Omental fat pad (tissue), 4 donors: ENCODE measurements at places on chromosomes 7 and 10. TPM values are rescaled to one million over a fixed set of nuclear protein-coding genes. Genes with fewer than 3 reads are reported as not detected.

The COL26A1 gene
- not detected for total RNA-seq

The AEBP1 gene
- total RNA-seq = 209 TPM

GRCh38 chr7:73841689-73842066, 638 bp downstream of the METTL27 start:
- no peak for DNase-seq

DNA sequence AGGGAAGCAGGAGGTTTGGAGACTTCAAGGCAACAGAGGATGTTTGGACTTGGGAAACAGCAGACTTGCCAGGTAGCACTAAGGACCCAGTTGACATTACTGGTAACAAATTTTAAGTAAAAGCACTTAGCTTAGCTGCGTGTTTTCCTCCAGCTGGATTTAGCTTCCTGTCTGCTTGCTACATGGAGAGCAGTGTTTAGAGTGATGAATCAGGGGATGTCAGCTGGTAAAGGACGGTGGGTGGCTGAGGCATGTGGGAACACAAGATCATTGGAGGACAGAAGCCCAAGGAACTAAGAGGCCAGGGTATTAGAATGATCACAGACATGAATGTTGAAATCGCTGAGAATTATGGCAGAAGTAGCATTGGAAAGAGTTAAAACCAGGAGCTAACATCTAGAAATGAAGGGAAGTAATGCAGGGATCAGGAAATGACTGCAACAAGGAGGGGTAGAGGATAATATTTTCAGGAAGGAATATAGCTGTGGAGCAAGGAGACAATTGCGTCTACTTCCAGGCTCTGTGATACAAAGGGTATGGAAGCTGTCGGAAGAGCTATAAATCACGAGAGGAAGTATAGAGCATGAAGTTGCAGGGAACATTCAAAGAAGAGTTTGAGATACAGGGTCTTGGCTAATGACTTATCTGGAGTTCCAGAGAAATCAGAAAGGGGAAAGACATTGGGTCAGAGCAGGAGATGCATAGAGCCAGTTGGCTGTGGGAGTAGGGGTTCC, 34.4 kb downstream of the CALD1 start:
- DNase-seq = no peak

GRCh38 chr7:7869651-7870050, 98.9 kb upstream of the GLCCI1 start:
- DNase-seq = no peak

The SLC39A12 gene
- total RNA-seq = 0.56 TPM

The PLOD3 gene
- total RNA-seq = 50.5 TPM

DNA sequence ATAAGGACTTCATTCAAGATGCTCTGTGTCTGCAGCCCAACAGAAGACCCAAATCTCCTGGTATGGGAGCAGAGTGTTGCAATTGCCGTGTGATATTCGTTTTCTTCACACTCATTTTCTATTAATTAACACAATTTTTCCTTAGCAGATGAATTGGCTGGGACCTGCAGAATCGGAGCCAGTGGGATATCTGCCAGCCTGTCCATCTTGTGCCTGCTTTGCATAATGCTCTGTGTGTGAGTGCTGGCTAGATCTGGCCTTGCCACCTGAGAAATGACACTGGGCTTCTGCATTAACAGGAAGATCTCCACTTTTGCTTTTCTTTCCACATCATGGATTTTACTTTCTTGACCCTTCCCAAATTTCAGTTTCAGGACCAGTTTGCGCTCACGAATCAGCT, 70.4 kb upstream of the GPR158 start:
- DNase-seq = no peak

DNA sequence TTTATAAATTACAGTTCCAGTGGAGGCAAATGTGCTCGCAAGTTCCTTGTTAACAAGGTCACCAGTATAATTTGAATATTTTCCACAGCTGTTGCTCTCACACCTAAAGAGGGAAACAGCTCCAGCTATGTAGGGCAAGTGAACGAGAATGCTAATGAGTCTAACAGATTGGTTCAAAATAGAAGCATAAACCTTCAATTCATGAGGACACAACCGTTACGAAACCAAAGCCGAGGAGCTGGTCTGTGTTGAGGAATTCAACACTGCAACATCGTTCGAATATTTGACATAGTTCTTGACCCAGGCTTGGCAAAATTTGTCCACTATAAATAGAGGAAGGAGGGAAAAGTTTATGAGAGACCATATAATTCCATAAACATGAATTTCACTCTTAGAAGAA, 161.3 kb downstream of the KLF6 start:
- no peak for DNase-seq
